ENCODE measurements at places on chromosomes 2 and 18. TPM values are rescaled to one million over a fixed set of nuclear protein-coding genes. Genes with fewer than 3 reads are reported as not detected.

DNA sequence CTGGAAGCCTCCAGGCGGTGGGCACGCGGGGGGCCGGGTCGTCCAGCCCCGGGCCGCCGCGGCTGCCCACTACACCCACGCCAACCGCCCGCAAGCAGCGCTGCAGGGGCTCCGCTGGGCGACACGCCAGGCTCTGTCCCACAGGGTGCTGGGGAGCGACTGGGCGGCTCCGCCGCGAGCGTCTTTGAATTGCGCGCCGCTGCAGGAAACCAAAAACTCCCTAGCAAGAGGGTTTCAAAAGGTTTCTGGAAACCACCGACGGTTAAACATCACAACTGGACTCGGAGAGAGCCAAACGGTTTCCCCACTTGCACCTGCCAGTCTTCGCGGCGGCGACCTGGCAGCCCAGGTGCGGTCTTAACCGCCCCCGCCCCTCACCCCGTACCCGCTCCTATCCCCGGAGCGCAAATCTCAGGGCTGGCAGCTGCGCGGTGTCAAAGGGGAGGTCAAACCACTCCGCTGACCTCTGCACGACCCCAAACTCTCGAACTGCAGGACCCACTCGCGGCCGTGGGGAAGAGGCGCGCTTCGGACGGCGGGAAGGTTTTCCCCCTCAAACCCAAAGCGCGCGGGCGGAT is 1.0 kb downstream of the CXCR4 start:
- DNase-seq = no peak

- no peak for DNase-seq
Measured at GRCh38 chr2:69175790-69176715, 163.1 kb downstream of the ANTXR1 start.

DNA sequence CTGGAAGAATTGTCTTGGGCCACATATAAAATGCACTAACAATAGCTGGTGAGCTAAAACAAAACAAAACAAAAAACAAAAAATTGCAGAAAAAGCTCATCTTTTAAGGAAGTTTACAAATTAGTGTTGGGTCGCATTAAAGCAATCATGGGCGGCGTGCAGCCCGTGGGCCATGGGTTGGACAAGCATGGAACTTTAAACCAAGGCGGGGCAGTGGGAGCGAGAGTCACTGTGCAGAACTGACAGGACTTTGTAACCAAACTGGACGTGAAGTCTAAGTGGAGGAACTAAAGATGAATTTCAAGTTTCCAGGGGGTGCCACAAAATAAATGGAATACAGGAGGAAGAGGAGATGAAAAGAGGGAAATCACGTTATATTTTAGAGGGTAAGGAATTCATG is 80.7 kb downstream of the PSMG2 start:
- DNase-seq = no peak

FECH gene
- total RNA-seq = 20.0 TPM

MROH2A gene
- 1.2 TPM for total RNA-seq

PRSS56 gene
- not detected for total RNA-seq

TAF1B gene
- 14.8 TPM for total RNA-seq

ADGRF3 gene
- 0.35 TPM for total RNA-seq

IL36RN gene
- total RNA-seq = not detected

Data from mucosa of gallbladder (tissue), 1 donor.